ENCODE measurements at places on chromosomes 13 and 19. TPM values are rescaled to one million over a fixed set of nuclear protein-coding genes. Genes with fewer than 3 reads are reported as not detected.

DNA sequence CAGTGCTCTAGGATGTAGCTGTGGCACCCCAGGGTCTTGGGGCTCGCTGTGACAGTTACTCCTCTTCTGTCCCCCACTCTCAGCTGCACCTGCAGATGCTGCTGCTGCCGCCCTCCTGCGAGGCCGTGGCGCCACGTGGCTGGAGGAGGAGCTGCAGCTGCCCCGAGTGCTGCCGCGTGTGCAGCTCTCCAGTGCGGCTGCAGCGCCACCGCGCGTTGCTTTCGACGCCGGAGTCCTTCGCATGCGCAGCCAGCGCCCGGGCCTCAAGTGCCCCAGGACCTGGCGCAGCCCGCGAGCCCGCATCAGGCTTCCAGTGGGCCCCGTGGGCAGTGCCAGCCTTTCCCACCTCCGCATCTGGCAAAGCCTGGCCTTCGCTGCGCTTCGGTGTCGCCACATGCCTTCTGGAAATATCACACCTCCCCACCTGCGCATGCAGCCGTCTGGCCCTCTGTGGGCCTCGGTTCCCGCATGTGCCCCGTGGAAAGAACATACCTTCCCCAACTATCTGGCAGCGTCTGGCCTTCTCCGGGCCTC, 692 bp upstream of the ZNF580 start:
- no peak for DNase-seq

DNA sequence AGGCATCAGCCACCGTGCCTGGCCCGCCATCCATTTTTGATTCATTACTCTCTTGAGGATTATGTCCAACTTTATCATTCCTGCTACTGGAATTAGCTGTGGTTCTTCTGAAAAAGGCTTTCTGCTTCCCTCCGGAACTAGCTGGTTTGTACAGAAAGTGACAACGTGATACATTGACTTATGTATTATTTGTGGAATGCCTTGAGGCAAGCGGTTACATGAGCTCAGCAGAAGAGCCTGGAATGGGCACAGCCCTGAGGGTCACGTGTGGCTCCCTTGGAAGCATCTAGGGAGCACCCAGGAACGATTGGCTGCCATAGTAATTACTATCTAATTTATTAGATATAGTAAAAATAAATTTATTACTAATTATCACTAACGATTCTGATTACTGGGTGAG, 14.4 kb upstream of the RETN start:
- no peak for DNase-seq

ITGBL1 gene
- total RNA-seq: 0.21 TPM

DNA sequence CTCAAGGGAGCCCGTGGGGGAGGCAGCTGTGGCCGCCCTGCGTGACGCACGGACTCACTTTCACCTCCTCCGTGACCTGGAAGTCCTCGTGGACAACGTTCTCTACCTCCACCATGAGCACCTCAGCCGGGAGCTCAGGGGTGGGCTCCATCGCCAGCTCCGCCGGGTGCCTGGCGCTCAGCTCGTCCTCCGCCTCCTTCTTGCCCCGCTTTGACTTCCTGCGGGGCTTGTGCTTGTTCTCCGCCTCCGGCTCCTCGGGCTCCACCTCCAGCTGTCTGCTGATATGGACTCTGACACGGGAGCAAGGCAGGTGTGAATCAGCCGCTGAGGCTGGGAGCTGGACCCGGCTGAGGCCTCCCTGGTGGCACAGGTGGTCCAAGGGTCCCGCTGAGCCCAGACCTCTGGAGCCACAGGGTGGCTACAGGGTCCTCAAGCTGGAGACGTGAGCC, 8.2 kb downstream of the LONP1 start:
- DNase-seq: no peak

HRC gene
- total RNA-seq: not detected

CEACAM16 gene
- total RNA-seq: not detected

C19orf18 gene
- not detected for total RNA-seq

Measured in kidney epithelial cell (primary cell).